Activated naive CD4-positive, alpha-beta T cell treated with anti-CD3 and anti-CD28 coated beads, Interleukin-2, amount 10 ng/mL, durations not matched to agents 7 days and 5 days (primary cell): ENCODE measurements at places on chromosomes 7 and 10.

DNA sequence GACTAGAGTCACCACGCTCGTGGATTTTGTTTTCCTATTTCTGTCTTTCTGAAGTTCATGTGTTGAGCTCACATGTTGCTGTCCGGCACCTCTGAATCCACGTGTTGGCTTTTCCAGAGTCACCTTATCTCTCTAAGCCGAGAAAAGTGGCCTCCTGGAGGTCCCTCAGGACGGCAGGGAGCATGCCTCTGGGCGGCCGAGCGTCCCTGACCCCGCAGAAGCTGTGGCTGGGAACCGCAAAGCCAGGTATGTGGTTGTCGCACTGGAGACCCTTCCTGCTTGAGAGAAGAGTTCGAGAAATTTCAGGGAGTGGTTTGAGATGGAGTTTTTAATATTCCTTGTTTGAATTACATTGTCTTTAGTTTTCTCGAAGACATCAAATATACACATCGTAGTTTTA is 12.6 kb downstream of the IQCE start:
- DNase-seq: no peak
- H3K36me3 ChIP-seq: peaks cover 6% of the 10 kb centered on the region
- H3K27ac ChIP-seq: no peak overlapping the region

DNA sequence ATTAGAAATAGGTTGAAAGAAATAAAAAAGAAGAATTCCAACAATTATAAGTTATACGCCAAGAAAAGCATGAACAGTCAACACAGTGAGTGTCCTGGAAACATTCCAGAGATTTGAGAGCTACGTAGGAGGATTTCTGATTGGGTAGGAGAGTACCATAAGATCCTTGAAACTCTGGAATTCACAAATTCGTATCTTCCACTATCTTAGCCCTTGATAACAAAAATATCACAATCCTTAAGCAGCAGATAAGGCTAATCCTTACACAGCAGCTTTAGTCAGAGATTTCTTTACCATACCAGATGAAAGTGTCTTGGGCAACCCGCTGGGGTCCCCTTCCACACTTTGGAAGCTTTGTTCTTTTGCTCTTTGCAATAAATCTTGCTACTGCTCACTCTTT is 8.2 kb downstream of the TPK1 start:
- H3K36me3 ChIP-seq: peaks cover 15% of the 10 kb centered on the region
- H3K27me3 ChIP-seq: no peaks in the 10 kb centered on the region
- H3K4me3 ChIP-seq: no peak overlapping the region
- peaks cover 20% of the 10 kb centered on the region for H3K4me1 ChIP-seq

DNA sequence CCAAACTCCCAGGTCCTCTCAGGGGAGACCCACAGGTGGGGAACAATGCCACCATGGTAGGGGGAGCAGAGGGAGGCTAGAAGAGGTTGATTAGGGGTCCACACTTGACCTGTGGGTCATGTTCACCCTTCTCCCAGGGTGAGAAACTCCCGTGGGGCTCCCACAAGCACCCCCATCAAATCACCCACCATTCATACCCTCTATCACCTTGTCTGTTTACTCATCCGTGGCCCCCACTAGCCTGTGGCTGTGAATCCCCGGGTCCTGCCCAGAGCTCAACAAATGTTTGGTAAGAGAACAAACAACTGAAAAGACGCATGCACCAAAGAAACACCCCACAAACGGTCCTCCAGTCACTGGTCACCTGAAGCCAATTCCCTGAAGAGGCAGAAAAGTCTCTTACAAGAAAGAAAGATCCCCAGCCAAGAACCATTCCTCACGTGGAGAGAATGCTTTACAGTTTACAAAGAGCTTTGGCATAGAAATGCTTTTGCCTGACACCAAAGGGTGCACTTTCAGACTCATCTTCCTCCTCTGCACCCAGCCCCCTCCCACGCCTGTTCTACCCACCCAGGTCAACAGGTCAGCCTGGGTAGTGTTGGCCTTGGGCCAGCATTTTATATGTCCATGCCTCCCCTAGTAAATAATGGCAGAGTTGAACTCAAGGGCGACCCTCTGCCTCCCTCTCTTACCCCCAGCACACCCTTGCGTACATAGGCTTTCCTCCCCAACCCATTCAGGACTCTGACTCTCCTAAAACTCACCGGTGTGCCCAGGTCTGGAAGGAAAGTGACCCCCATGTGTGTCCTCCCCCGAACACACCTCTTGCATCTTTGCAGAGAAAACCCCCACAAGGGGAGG is 1.9 kb downstream of the ZCCHC24 start:
- DNase-seq: no peak
- H3K4me3 ChIP-seq: peak overlapping the region; percentile 84
- peaks cover 26% of the 10 kb centered on the region for H3K4me1 ChIP-seq
- no peak overlapping the region for H3K27ac ChIP-seq
- H3K27me3 ChIP-seq: peaks cover 83% of the 10 kb centered on the region

- H3K27me3 ChIP-seq: no peaks in the 10 kb centered on the region
- DNase-seq: no peak
- no peak overlapping the region for H3K4me3 ChIP-seq
- no peak overlapping the region for H3K27ac ChIP-seq
- H3K4me1 ChIP-seq: peaks cover 18% of the 10 kb centered on the region
These were observed 32.4 kb downstream of the TES start for GRCh38 chr7:116242759-116243158.

DNA sequence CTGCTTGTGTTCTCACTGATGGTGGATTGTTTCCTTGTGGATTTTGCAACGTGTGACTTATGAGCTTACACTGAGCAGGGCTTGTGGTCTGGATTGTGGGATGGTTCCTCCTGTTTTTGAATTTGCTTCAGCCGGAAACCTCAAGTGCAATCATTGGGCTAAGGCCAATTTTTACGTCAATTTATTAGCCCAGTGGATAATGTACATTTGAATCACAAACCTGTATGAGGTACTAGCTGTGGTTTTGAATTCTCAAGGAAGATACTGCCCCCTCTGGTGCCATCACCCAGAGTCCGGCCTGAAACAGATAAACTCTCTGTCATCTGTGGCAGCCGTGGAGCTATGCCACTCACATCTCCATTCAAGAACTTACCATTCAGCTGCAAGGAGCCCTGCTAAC is 7.3 kb upstream of the ZNF777 start:
- peaks cover 17% of the 10 kb centered on the region for H3K36me3 ChIP-seq
- no peaks in the 10 kb centered on the region for H3K4me1 ChIP-seq
- DNase-seq: no peak

DNA sequence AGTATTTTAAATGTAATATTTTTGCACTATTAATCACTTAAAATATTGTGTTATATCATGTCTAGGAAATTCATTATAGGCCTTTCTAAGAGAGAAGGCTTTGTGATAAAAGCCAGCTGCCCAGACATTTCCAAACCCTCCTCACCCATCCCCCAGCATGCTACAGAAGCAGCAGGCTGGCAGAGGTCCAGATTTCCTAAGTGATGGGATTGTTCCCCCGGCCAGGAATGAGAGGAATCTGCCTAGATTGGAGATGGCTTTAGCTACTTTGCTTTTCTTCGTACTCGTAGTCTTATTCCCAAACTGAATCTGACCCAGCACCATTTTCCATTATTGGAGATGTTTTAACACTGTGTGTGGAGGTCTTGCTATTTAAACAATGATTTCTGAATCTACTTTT is 29.4 kb downstream of the CDK14 start:
- H3K27ac ChIP-seq: no peak overlapping the region
- no peaks in the 10 kb centered on the region for H3K36me3 ChIP-seq
- no peaks in the 10 kb centered on the region for H3K27me3 ChIP-seq

- no peak for DNase-seq
- H3K36me3 ChIP-seq: peaks cover 51% of the 10 kb centered on the region
- peak overlapping the region; percentile 50 for H3K27ac ChIP-seq
- H3K4me3 ChIP-seq: no peak overlapping the region
- peaks cover 22% of the 10 kb centered on the region for H3K4me1 ChIP-seq
These were observed 8.8 kb downstream of the PPIF start for GRCh38 chr10:79356104-79356503.

DNA sequence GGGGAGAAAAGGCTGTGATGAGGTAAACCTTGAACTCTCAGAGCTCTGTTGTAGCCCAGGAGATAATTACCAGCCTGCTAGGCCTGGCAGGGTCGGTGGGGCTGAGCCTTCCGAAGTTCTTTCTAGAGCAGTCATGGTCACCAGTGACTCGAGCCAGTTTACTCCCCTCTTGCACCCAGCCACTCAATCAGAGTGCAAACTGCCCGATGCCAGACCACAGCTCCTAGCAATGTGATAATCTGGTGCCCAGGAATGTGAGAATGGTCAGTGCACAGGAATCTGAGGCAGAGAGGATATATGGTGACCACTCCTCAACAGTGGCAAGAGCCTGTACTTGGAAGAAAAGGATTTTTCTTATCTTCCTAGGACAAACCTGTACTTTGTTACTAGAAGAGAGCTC is 46.4 kb upstream of the KMT2E start:
- H3K27ac ChIP-seq: no peak overlapping the region
- no peak overlapping the region for H3K4me3 ChIP-seq
- H3K4me1 ChIP-seq: peaks cover 3% of the 10 kb centered on the region
- no peaks in the 10 kb centered on the region for H3K27me3 ChIP-seq
- no peak for DNase-seq

- H3K36me3 ChIP-seq: no peaks in the 10 kb centered on the region
- no peaks in the 10 kb centered on the region for H3K4me1 ChIP-seq
- peaks cover 8% of the 10 kb centered on the region for H3K27me3 ChIP-seq
- DNase-seq: no peak
- no peak overlapping the region for H3K27ac ChIP-seq
These were observed 172.2 kb downstream of the SH2D4B start for GRCh38 chr10:80709866-80710265.

DNA sequence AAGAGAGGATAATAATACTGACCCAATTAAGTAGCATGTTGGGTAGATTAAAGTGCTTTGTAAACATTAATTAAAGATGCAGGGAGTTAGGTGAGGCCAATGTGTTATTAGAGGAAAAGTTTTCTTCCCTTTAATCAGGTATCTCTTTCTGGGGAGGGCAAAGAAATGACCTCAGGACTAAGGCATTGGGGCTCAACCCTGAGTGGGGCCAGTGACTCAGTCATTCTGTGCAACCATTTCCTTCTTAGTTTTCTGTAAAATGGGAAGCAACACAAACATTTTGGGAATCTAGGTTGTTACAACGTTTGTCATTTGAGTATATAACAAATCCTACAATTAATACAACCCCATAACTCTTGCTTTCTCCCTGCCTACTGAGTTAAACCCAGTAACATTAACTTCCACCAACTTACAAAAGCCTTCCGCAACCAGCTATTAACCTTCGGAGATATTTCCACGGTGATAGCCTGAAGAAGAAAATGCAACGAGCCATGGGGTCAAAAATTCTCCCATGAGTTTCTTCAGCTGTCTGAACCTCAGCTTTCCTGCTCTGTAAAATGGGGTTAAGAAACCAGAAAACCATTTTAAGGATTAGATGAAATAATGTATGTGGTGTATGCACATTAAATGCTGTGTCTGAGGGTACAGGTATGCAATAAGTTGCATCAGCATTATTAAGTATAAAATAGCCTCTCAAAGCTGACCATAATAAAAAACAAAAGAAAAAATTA is 965 bp upstream of the PROSER2 start:
- peaks cover 8% of the 10 kb centered on the region for H3K4me1 ChIP-seq
- no peak overlapping the region for H3K4me3 ChIP-seq
- H3K36me3 ChIP-seq: no peaks in the 10 kb centered on the region

DNA sequence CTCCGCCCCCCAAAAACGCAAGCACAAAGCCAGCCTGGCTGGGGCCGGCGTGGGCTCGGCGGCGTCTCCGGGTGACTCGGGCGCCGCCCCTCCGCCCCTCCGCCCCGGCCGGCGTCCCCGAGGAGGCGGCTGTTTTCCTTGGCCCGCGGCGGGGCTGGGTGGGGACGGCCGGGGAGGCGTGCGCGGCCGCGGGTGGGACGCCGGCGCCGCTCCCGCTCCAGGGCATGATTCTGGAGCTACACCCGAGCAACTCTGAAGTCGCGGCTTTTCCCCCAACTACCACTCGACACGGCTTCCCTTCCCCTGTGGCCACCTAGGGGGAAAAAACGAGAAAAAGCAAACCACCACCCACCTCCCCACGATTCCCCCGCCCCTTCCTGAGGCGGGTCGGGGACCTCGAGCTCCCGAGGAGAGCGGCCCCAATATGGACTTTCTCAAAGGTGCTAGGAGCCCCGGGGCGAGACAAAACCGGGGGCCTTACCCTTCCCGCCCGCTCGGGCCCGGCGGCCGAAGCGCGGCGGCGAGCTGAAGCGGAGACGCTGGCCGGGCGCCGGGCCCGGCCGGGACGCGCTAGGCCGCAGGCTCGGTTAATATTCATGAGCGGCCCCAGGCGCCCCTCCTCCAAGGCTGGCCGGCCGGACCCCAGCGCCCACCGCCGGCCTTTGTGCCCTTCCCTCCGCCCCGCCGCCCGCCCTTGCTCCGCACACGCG is 856 bp downstream of the ARHGAP21 start:
- H3K4me1 ChIP-seq: peaks cover 34% of the 10 kb centered on the region
- H3K4me3 ChIP-seq: peak overlapping the region; percentile 91
- peaks cover 12% of the 10 kb centered on the region for H3K36me3 ChIP-seq
- peaks cover 4% of the 10 kb centered on the region for H3K27me3 ChIP-seq

- peaks cover 4% of the 10 kb centered on the region for H3K27me3 ChIP-seq
- H3K27ac ChIP-seq: no peak overlapping the region
- H3K36me3 ChIP-seq: no peaks in the 10 kb centered on the region
- H3K4me3 ChIP-seq: no peak overlapping the region
These were observed 35.7 kb upstream of the PLEKHA1 start for GRCh38 chr10:122338609-122339441.

DNA sequence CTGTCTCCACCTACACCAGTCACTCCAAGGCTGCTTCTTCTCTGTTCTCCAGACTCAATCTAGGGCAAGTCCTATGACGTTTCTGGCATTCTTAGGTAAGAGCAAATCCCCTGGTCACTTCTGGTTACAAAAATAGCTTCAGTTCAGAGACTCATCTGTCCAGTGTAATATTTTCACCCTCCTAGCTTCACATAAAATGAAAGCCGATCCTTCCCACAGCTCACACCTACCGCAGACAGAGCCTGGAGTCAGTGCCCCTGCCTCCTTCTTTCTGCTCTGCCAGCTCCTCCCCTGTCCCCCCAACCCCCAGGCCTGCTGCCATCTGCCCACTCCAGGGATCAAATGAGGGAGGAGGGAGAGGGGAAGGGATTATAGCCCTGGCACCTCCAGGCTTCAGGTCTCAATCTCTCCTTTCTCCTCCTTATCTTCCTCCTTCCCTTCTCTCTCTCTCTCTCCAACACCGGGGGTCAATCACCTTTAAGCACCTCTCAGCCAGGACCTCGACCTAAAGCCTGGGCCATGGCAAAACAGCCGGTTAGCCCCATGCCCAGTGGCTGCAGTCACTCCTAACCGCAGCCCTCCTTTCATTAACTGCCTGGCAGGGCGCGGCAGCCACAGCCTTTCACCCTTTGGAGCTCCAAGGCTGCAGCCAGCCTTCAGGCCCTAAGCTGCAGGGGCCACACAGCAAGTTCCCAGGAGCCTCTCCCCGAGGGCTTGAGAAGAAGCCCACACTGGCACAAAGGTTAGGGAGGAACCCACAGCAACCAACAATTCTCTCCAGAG is 292.6 kb upstream of the MGMT start:
- no peaks in the 10 kb centered on the region for H3K4me1 ChIP-seq
- no peaks in the 10 kb centered on the region for H3K36me3 ChIP-seq
- DNase-seq: no peak

DNA sequence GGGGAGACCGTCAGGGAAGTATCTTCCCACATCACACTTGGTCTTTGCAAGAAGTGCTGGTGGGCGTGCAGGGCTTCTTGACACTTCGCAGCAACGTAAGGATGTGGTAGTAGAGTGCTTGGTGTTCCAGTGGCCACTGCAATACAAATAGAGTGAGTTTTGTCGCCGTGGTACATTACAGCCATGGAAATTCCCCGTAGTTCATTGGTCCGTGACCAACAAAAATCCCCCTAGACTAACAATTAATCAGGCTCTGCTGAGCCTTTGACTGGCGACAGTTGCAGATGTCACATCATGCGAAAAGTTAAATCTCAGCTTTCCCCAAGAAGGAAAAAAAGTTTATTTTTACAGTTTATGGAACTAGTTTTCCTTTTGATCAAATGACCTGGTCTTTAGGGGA is 134.7 kb downstream of the MGMT start:
- no peaks in the 10 kb centered on the region for H3K4me1 ChIP-seq
- H3K4me3 ChIP-seq: no peak overlapping the region
- H3K27me3 ChIP-seq: no peaks in the 10 kb centered on the region
- no peak for DNase-seq
- no peak overlapping the region for H3K27ac ChIP-seq
